ENCODE measurements at places on chromosomes 12 and 14.
A peak's percentile ranks its signal among the peaks of the same experiment; 100 is the strongest.

GRCh38 chr12:87925021-87925420, 104.2 kb downstream of the C12orf50 start:
- no peak for DNase-seq

DNA sequence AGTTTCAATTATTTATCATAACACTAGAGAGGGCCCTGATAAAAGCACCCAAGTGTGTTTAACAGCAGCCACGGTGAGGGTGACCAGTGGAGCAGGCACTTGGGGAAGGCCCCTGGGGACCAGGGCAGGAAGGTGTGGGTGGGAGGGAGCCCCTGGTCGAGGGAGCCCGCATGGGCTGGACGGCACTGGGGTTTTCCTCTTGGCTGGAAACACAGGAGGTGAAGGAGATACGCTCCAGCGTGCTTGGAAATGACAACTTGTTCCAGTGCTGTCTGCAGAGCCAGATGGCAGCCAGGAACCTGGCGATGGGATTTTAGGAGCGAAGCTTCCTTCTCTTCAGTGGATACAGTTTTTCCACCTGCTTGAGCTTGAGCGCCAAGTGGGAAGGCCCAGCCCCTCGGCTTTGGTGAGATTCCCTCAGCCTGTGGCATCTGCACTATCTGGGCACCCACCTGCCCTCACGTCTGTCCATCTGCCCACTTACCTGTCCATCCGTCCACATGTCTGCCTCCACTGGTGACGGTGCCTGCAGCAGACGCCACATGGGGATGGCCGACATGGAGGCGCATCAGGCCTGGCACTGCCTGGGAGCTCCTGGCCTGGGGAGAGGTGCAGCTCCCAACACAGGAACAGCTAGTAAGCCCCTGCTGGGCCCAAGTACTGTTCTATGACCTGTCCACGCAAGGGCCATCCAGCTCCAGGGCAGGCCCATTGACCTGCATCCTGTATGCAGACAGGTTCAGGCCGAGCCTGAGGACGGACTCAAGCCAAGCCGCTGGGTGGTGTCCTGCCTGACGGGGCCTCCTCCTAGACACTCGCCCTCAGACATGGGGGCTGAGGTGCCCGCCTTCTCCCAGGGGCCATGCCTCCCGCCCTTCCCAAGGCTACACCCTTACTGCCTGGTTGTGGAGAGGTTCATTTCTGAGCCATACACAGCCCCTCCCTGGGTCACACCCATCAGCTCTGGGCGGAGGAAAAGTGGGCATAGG, 192.2 kb upstream of the C14orf180 start:
- DNase-seq = no peak

GRCh38 chr14:104130974-104131651, 7.3 kb upstream of the KIF26A start:
- no peak for DNase-seq

- no peak for DNase-seq
Observed at GRCh38 chr14:61555056-61555838, 140.1 kb upstream of the HIF1A start.

GRCh38 chr12:53057816-53058500, 8.1 kb downstream of the TNS2 start:
- no peak for DNase-seq

DNA sequence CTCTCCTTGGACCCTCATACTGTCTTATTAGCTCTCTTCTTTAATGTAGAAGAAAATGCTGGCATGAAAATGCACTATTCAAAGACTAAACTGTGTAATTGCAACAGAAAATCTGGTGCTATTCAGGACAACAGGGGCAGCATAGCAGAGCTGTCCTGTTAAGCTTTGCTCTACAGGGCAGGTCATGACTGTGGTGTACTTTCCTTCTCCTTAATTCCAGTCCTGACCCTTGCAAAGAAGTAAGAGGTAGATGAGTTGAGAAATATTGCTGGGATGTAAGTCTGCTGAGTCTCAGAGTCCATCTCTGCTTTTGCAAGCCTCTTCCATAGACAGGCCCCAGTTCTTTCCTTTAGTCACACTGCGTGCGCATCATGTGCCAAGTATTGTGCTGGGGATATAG, 52.6 kb upstream of the STK38L start:
- DNase-seq = no peak

GRCh38 chr14:63342371-63342770, 23.6 kb upstream of the GPHB5 start:
- DNase-seq = no peak

- no peak for DNase-seq
Observed at GRCh38 chr14:79569072-79569471, 642.2 kb downstream of the DIO2 start.

DNA sequence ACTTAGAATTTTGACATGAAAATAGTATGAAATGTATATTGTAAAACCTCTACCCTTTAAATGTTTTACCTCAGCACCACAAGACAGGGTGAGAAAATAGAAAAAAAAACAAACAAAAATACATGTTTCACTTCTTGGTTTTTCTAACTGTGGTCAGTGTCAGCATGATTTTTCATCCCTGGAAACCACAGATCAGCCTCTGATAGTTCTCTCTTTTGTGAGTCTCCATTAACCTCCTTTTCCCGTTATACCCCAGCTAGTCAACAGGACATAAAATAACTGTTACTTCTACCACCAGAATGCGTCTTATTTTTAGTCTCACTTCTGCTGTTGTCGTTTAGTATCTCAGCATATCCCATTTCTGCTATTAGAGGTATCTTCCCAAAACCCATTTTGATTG, 48.3 kb upstream of the KCNMB4 start:
- DNase-seq = no peak

DNA sequence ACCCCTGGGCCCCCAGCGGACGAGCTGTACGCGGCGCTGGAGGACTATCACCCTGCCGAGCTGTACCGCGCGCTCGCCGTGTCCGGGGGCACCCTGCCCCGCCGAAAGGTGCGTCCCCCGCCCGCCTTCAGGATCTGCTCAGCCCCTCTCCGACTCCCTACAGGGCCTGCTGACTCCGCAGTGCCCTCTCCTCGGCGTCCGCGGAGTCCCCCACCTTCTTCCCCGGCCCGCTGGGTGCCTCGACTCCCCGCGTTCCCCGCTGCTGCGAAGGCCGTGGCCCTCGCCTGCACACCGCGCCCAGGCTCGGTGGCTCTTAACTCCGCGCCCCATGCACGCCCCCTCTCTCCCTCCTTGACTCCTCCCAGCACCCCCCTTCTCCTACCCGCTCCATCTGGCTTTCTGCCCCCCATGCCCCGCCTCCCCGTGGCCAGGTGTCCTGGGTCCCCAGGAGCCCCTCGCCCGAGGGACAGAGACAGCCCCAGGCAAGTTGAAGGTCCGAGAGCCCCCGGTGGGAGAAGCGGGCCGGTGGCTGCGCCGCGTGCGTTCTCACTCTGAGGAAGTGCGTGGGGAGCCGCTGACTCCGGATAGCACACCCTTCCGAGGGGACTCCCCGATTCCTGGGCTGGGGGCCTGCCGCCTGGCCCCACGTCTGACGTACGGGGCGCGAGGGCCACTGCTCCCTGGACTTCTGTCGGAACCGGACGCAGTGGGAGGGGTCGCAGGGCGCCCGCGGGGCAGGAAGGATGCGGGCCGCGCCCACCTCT, 594 bp downstream of the TAMALIN start:
- peak; percentile 75 for DNase-seq

DNA sequence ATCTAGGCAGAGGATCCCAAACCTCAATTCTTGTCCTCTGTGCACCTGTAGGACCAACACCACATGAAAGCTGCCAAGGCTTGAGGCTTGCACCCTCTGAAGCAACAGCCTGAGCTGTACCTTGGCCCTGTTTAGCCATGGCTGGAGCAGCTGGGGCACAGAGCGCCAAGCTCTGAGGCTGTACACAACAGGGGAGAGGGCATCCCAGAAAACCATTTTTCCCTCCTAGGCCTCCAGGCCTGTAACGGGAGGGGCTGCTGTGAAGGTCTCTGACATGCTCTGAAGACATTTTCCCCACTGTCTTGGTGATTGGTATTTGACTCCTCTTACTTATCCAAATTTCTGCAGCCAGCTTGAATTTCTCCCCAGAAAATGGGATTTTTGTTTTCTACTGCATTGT, 22.4 kb upstream of the PTPRO start:
- no peak for DNase-seq

DNA sequence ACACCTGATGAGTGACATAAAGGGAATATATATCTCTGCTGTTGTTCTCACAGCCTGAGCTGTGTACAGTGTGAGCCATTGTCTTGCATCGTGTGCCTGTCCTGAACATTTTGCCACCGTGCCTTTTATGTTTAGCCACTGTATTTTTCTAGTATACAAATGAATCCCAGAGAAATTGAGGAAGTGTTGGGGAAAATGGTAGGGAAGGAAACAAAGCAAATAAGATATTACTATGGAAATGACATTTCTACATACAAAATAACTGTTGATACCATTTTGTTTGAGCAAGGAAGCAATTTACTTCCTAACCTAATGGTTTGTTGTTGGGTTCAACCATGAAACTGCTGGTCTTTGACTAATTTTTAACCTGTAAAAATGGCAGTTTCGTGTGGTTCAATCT, 5.5 kb downstream of the PSMA6 start:
- no peak for DNase-seq

- no peak for DNase-seq
Observed at GRCh38 chr14:93772263-93772662, 16.0 kb downstream of the PRIMA1 start.

DNA sequence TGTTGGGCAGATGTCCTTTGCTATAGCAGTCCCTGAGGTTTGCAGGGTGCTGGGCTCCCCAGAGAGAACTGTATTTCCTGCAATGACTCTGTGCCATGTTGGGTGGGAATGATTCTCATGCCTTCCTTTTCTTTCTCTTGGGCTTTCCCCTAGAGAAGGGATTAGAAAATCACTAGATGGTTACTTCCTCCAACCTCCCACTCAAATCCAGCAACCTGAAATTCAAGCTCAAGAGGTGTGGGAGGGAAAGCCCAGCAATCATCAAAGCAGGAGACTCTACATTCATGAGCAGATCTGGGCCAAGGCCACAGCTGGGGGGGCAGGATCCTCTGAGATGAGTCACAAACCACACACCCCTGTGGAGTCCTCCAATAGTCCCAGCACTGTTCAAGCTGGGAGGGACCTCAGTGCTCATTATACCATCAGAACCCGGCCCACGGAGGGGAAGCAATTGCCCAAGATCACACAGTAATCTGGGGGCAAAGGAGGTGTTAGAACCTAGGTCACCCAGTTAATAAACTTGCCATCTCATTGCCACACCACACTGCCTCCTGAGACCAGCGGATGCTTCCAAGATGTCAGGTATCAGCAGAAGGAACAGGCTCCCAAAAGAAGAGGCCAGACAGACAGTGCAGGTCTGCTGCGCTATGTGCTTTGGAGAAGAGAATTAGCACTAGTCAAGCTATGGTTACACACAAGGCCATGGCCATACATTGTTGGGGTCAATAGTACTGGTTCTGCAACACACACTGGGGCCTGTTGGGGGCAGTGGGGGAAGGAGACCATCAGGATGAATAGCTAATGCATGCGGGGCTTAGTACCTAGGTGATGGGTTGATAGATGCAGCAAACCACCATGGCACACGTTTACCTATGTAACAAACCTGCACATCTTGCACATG, 65.7 kb downstream of the TTC9 start:
- DNase-seq = no peak

GRCh38 chr12:75341873-75342272, 7.4 kb downstream of the GLIPR1L1 start:
- no peak for DNase-seq

DNA sequence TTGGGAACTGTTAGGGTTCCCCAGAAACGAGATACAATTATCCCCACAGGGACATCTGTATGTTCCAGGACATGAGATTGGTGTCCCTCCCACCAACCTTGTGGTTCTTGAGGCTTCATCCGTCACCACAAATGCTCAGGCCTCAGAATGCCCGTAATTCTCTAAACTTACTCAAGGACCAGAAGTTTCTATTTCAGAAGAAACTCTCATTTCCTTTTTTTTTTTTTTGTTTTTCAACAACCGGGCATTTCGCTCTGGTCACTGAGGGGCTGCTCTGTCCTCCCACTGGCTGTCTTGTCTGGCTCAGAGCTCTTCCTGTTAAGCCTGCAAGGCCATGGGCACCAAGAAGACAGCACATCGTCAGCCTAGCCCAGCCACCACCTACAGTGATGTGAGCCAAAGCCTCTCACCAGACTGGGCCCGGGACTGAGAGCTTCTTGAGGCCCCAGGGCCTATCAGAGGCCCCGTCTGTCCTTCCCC, 36.2 kb downstream of the VDR start:
- no peak for DNase-seq

- no peak for DNase-seq
Observed at GRCh38 chr12:115801871-115802270, 475.6 kb downstream of the MED13L start.

GRCh38 chr12:13241833-13242488, 45.4 kb downstream of the EMP1 start:
- DNase-seq = no peak

- DNase-seq = no peak
Observed at GRCh38 chr14:101349108-101349507, 212.2 kb upstream of the DIO3 start.

- no peak for DNase-seq
Observed at GRCh38 chr14:37035401-37035800, 137.0 kb downstream of the SLC25A21 start.

- no peak for DNase-seq
Observed at GRCh38 chr12:2895051-2895451, 4.4 kb downstream of the TULP3 start.

DNA sequence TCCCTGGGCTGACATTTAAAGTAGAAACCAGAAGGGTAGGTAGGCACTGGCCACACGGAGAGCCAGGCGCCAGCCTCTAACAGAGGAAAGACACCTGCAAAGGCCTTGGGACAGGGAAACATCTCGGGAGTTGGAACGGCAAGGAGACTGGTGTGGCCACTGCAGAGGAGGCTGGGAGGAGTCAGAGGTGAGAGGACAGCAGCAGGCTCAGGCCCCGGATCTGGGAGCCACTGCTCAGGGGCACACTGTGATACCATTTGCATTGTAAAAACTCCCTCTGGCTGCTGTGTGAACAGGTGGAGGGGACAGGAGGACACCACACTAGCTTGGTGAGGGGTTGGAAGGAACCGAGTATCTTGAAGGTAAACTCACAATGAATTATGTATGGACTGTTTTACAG, 2.7 kb downstream of the ANHX start:
- no peak for DNase-seq

GRCh38 chr14:36647417-36647823, 14.2 kb upstream of the PAX9 start:
- DNase-seq = no peak

GRCh38 chr12:39902821-39903220, 203.1 kb downstream of the SLC2A13 start:
- no peak for DNase-seq

- no peak for DNase-seq
Observed at GRCh38 chr12:59895166-59895775, 299.4 kb downstream of the SLC16A7 start.

GRCh38 chr12:7016958-7017571, 1.2 kb downstream of the LPCAT3 start:
- DNase-seq = no peak

GRCh38 chr12:98595243-98595988, 1.9 kb downstream of the SLC25A3 start:
- DNase-seq = peak; percentile 28

DNA sequence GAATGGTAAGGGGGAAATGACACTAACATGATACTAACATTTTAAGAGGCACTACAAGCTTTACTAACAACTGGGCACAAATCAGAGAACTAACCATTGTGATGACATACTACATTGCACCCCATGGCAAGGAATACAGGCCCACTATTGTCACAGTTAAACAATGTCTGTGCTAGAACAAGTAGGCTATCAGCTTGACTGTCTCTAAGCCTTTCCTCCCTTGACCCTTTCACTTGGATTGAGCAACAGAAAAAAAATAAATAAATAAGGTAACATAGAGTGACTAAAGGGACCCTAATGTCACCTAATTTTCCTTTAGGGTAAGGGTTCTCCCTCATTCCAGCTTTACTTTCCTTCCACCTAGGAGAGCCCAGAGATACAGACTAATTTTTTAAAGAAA, 4.4 kb downstream of the SLC38A2 start:
- no peak for DNase-seq

All from naive thymus-derived CD4-positive, alpha-beta T cell (primary cell).